ENCODE measurements at places on chromosomes 5 and 9.
A peak's percentile ranks its signal among the peaks of the same experiment; 100 is the strongest.

DNA sequence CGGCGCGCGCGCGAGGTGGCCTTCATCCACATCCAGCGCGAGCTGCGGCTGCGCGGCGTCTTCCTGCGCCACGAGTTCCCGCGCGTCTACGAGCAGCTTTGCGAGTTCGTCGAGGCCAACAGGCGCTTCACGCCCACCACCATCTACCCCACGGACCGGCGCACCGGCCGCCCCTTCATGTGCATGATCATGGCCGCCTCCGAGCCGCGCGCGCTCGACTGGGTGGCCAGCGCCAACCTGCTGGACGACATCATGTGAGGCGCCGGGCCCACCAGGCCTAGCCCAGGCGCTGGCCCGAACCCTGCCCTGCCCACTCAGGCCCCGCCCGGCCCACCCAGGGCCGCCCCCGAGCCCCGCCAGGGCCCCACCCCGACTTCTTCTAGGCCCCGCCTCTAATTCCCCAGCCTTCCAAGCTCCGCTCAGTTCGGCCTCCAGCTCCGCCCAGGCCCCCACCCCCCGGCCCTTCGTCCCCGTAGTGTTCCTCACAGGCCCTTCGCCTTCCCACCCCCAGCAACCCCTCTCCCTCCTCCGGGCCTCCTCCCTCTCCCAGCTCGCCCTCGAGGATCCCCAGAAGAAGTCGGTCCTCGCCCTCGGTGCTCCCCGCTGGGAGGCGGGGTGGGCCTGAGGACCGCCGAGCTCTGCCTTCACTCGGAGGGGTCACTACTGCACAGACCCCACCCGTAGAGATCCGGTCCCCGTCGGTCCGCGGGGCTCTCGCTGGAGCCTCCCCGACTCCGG lies 2.0 kb upstream of the PHPT1 start:
- peak; percentile 69 for DNase-seq

GRCh38 chr5:60335913-60336312 lies 364.1 kb downstream of the DEPDC1B start:
- no peak for DNase-seq

- DNase-seq = no peak
Measured at GRCh38 chr9:95741631-95742030, 133.9 kb upstream of the ERCC6L2 start.

DNA sequence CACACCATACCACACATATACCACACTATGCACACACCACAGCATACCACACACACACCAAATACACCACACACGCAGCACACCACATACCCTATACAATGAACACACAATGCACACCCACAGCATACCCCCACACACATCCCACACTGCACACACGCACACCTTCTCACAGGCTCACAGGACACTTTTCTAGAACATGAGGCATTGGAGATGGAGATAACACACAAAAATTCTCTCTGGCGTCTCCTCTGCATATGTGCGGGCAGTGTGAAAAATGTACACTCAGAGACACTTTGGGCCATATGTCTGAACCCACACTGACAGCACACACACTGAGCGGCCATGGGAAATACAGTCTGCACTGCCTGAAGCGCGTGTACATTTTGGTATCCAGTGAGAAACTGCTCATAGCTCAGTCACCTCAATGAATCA lies 278.1 kb downstream of the GADD45G start:
- DNase-seq = no peak

GRCh38 chr9:71767776-71768321 lies 464 bp downstream of the CEMIP2 start:
- DNase-seq = no peak

GRCh38 chr5:73007051-73007450 lies 51.2 kb downstream of the FCHO2 start:
- no peak for DNase-seq

GRCh38 chr9:96256800-96257199 lies 45.2 kb downstream of the HSD17B3 start:
- no peak for DNase-seq
